ENCODE measurements at places on chromosomes 1 and 21.
A peak's percentile ranks its signal among the peaks of the same experiment; 100 is the strongest.

GRCh38 chr1:26190373-26190987 is at the start of gene CATSPER4:
Gene CATSPER4 (plus strand): TSS chr1:26190602. CDS start chr1:26190628, 26 bp downstream.
- no peak for DNase-seq

DNA sequence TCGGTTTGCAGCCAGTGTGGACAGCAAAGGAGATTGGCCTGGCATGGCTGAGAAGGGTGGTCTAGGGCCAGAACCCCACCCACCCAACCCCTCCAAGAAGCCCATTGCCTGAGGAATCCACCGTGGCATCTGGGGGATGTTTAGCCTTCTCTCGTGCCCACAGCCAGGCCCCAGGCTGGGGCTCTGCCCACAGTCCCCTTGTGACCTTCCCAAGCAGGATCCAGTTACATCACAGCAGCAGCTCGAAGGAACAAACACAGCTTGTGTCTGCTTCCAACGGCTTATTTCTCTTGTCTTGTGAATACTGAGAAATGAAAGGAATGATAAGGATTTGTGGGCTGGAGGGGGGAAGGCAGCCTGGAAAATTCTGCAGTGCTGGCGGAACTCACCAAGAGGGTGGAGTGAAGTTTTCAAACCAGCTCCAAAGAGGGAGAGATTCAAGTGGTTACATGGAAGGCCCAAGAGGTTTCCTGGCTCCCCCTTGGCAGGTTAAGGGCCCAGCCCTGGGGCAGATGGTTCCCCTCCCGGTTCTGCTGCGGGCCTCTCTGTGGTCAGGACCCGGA is 61.6 kb downstream of the DHRS3 start:
- DNase-seq: no peak

- no peak for DNase-seq
These were observed 20.8 kb upstream of the SLC35F3 start for GRCh38 chr1:233883671-233884070.

GRCh38 chr21:44301961-44302406 is 2.1 kb downstream of the PFKL start:
- no peak for DNase-seq

DNA sequence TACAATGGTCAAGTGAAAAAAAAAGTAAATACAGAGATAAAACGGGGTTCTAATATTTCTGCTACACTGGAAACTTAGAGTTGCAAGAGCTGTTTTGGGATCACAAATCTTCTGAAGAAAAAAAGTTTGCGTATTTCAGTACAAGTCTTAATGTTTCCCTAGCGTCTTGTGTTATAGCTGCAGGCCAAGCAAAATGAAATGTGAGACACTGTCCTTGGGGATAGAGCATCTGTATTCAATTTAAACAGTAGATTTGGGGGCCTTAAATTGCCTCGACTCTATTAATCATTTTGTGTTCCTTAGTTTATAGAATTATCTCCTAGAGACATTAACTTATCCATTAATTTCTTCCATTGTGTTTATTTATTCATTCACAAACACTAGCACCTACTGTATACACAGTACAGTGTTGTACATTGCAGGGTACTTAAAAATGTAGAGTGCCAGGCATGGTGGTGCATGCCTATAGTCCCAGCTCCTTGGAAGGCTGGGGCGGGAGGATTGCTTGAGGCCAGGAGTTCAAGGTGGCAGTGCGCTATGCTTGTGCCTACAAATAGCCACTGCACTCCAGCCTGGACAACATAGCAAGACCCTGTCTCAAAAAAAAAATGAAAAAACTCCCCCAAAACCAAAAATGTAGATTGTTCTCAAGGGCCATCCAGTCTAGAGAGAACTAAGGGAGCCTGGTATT is 7.9 kb downstream of the DISC1 start:
- DNase-seq: no peak

DNA sequence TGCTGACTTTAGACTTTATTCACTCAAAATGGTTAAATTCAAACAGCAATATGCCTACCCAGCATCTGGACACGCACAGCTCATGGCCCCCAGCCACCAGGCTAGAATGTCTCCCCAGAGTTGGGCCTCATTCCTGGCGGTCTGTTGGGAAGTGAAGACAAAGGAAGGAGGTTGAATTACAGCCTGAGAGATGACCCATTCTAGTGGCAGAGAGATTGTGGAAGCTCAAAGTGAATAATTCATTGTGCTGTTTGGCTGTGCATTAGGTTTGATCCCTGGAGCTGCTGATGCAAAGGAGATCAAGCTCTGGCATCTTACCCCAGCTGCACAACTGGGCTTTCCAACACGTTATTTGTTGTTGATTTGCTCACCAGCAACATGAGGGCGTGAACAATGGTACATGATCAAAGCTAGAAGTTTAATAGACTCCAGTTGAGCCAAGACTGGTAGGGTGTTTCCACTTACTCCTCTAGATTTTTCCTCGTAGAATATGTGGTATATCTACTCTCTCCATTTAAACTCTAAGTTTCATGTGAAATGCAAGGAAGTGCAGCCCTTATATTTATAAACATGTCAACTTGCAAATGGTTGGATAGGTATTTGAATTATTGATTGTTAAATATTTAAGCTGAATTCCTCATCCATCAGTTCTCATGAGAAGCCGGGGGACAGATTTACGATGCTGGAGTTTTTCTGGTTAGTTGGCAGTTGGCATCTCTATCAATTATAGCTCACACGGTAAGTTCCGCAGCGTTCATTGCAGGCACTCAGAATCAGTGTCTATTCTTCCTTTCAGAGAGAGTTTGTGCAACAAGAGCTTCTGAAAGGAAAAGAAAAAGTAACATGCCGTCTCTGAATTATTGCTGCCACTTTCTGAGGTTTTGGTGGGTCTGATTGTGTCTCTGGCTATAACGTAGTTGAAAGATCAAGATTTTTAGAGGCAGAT is 222.7 kb downstream of the TM2D1 start:
- DNase-seq: no peak

- DNase-seq: no peak
These were observed 39.9 kb upstream of the SRSF10 start for GRCh38 chr1:24020025-24020424.

- peak; percentile 13 for DNase-seq
These were observed 57.3 kb downstream of the ZNF644 start for GRCh38 chr1:90964444-90965035.

- DNase-seq: no peak
These were observed 36.5 kb downstream of the LGALS8 start for GRCh38 chr1:236560213-236560771.

- no peak for DNase-seq
These were observed 522.4 kb upstream of the ZRANB2 start for GRCh38 chr1:71603044-71603776.

- no peak for DNase-seq
These were observed 12.0 kb downstream of the OR2M4 start for GRCh38 chr1:248243204-248243603.

DNA sequence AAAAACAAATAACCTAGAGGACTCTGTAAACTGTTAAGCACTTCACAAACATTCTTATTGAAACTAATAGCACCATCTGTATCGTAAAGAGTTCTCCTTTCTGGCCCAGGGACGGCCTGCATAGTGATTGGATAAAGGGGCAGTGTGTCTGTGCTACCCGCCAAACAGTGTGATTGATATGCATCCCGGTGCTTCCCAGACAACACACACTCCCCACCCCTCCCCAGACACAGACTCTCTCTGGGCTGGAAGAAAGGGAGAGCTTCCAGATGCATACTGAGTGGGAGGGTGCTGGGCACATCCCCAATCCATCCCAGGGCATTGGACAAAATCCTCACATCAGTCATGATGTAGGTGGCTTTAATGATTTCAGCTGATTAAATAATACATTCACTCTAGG is 3.7 kb downstream of the HSD11B1 start:
- no peak for DNase-seq

DNA sequence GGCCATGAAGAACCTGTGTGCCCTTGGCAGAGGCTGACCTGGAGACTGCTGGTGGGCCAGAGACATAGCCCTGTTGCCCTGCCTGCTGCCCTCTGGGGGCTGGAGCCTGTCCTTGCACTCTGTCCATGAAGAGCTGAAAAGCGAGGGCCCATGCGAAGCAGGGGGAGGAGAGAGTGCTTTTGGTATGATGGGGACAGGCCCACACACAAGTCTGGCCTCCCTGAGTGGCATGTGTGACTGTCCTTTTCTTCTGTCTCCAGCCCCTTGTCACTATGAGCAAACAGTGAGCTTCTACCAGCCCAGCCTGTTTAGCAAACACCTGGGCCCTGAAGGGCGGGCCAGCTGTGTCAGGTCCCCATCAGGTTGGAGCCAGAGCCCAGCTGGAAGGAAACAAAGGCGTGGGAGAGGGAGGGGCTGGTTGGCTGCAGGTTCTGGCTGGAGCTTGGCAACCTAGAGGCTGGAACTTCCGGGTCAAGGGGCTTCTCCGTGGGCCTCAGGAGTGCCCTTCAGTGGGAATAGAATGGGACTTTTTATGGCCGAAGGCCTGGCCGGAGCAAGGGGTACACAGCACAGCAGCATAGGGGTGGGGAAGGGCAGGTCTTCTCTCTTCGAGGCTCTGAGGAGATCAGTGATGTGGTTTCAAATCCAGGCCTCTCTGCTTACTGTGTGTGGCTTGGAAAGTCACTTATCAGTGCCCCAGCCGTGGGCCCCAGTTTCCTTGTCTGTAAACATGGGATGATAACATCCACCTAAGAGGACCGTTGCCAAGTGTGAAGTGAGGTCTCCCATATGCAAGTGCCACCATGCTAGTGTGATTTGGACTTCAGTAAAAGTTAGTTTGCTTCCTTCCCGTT is 14.3 kb downstream of the QSOX1 start:
- DNase-seq: no peak

DNA sequence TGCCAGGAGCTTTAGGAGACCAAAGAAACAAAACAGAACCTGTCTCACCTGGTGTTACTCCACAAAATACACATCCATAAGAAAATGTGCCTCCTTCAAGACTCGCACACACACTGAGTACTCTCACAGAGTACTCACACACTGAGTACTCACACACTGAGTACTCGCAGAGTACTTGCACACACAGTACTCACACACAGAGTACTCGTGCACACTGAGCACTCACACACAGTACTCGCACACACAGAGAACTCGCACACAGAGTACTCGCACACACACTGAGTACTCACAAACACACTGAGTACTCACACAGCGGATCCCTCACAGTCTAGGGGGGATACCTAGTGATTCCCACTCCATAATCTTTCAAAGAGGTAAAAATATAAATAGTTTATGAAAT is 40.3 kb downstream of the PCSK9 start:
- no peak for DNase-seq

DNA sequence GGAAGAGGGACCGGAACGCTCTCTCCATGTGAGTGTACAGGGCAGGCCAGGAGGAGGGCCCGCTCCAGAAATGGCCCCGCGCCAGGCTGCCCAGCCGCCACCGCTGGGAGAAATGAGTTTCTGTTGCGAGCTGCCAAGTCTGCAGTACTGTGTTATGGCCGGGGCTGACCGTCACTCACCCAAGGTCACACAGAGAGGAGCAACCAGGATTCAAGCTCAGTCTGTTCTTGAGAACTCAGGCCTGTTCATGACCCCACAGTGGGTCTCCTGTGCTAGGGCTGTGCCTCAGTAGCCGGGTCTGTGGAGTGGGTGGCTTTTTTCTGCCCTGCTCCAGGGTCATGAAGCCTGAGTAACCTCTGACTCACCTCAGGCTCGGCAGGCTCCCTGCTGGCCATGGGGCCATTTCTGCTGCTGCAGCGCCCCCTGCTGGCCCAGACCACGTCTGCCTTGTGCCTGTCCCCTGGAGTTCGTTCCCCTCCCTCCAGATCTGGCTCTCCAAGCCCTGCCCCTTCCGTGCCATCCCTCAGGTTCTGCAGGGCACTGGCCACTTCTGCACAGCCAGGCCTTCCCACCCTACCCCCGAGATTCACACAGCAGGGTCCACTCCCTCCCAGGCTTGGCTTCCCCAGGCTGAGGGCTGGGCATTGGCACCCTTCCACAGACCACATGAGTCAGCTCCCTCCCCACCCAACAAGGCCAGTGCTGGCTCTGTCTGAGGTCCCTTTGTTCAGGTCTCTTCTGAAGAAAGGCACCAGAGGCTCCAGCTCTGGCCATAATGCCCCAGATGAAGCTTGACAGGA is 51.8 kb downstream of the EDN2 start:
- DNase-seq: peak; percentile 84

- no peak for DNase-seq
These were observed 144.5 kb downstream of the PBX1 start for GRCh38 chr1:164703463-164703862.

GRCh38 chr1:36203554-36204346 is 20.5 kb upstream of the THRAP3 start:
- DNase-seq: no peak

DNA sequence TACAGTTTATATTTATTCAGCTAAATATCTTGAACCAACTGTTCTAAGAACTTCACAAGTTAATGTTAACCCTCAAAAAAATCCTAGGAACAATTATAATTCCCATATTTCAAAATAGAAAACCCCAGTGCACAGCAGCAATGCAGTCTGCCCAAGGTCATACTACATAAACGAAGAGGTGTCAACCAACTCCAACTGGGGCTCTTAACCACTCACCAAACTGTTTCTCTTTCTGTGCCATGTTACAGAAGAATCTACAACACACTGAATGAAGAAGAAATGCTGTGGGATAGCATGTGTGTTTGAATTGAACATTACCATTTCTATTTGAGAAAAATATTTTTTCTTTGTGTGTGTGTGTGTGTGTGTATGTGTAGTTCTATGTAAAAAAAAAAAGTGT is 35.7 kb downstream of the EIF4G3 start:
- no peak for DNase-seq

- DNase-seq: peak; percentile 60
These were observed at the start of gene CD34 for GRCh38 chr1:207910591-207911354. Gene CD34 (minus strand): TSS chr1:207911125. CDS start chr1:207911080, 45 bp downstream.

- no peak for DNase-seq
These were observed 35.3 kb upstream of the CLIC4 start for GRCh38 chr1:24709791-24710441.

- DNase-seq: no peak
These were observed 91.5 kb downstream of the SSBP3 start for GRCh38 chr1:54314696-54315095.

DNA sequence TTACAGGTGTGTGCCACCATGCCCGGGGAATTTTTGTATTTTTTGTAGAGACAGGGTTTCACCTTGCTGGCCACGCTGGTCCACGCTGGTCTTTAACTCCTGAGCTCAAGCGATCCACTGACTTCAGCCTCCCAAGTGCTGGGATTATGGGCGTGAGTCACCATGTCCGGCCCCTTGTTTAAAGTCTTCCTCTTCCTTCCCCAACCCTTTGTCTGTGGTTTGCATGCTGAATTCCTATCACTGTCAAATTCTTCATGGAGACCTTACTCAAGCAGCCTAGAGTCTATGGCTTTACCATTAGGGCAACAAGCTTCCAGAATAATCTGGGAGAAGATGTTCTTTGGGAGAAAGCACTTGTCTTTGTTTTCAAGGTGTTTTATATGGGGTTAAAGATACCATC is 34.7 kb downstream of the B3GALT5 start:
- DNase-seq: no peak

Measured in DMS79 treated with DMSO at 0.1 percent for 48 hours (cell line).